Mesothelial cell of epicardium (in vitro differentiated cells): ENCODE measurements at places on chromosomes 11 and 22.

GRCh38 chr11:2536440-2536989 lies 91.7 kb downstream of the KCNQ1 start:
- no peak for DNase-seq

- DNase-seq = no peak
Observed at GRCh38 chr11:114285599-114285998, 10.6 kb upstream of the NNMT start.

DNA sequence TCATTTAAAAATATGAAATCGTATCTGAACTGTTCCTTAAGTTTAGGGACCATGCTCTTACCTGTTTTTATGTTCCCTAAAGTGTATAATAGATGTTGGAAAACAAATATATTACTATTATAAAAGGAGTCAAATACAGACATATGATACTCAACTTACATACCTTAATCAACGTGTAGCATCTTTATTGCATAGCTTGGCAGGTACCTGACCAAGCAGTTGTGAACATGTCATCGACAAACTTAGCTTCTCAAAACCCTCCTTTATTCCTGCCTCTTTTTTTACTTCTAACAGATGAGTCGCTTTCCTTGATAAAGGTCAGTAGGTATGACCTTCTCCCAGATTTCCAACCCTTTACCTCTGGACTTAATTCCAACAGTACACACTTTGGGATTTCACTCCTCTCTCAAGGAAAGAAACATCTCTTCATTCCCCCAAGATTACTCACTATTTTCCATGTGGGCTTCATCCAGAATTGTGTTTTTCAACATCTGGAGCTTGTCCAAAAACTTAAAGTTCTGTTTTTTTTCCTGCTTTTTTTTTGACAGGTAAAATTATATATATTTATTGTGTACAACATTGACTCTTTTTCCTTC lies 11.9 kb downstream of the HIPK3 start:
- DNase-seq = no peak

- no peak for DNase-seq
Observed at GRCh38 chr11:121688055-121688491, 235.3 kb upstream of the SORL1-AS1 start.

GRCh38 chr11:6245536-6245935 lies 6.6 kb downstream of the CNGA4 start:
- no peak for DNase-seq

GRCh38 chr11:1896468-1896867 lies 4.8 kb upstream of the PRR33 start:
- DNase-seq = no peak

- DNase-seq = no peak
Observed at GRCh38 chr11:65086809-65087208, 2.8 kb downstream of the ZFPL1 start.

DNA sequence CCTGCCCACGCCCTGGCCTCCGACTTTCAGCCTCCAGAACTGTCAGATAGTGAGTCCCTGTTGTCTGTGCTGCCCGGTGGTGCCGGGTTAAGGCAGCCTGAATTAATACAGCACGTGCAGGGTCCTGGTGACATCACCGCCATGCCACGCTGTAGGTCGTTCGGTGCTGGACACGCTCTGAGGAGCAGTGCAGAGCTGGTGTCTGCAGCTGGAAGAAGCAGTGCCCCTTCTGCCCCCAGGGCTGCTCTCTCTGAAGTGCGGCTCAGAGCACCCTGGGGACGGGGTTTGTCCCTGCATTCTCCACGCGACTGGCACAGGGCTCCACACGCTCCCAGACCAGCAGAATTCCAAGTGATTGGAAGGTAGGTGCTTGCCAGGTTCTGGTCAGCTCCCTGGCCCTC lies 831.5 kb downstream of the TBC1D22A start:
- no peak for DNase-seq

DNA sequence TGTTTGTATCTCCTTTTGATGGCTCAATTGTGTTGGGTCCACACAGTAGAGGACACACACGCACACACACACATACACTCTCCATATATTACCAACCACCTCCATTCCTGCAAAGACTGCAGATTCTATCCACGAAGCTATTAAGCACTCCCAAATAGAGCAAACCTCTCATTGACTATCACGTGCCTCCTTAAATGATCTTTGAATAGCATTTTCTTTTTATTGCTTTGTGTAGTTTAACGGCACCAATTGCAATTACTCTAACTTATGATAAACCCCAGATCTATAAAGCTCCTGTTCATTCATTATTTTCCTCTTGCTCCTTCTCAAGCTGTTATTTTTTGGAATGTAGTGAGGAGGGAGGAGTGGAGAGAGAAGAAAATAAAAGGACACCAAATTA lies 204.7 kb downstream of the ST3GAL4 start:
- no peak for DNase-seq
